NCI-H524 treated with DMSO at 0.1 percent for 48 hours (cell line): ENCODE measurements at places on chromosomes 11 and 22.

- no peak for DNase-seq
Measured at GRCh38 chr22:37312549-37313183, 30.4 kb downstream of the CYTH4 start.

- no peak for DNase-seq
Measured at GRCh38 chr11:35466058-35466457, 46.7 kb upstream of the SLC1A2 start.

DNA sequence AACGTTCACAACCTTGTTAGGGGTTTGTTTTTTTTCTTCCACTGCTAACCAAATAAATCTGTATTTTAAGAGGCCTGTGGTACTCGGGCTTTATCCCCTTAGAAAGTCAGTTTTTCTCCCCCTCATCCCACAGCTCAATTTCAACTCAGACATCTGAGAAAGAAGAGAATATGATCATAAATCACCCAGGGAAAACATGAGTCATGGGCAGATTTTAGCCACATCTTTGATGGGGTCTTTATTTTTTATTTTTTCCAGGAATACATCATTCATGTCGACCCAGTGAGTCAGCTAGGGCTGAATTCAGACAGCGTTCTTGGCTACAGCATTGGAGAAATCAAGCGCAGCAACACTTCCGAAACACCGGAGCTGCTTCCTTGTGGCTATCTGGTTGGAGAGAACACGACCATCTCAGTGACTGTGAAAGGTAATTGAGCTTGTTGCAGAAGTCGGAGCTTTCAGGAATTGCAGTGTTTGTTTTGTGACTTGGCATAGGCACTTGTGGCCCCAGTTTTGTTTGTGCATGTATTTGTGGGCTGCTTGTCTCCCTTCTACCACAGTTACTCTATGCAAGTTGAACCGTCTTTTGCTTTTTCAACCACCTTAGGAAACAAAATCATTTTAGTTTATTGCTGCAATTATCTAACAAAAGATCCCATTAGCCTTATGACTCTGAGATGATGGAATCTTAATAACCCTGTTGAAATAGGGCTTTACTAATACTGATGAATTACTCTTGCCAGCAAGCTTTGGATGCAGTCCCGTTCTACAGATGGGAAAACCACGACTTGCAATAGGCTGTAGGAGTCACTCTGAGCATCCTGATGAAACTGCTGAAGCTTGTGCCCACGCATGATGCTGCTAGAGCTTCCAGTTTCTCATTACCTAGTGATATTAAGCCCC lies 62.7 kb downstream of the DBX1 start:
- no peak for DNase-seq

DNA sequence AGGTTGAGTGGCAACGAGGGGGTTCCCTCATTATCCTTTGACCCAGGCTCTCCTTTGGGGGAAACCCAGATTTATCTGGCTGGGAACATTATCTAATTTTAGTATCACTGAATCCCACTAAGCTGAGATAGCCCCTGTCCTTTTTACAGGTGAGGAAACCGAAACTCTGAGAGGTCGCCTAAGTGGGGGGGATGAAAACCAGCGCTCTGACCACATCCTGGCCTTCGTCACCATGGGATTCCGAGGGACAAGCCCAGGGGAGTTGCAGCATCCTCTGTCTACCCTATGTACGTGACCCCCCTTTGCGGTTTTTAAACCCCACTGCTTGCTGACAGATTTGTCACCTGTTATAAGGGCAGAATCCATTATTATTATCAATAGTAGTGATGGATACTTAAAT lies 61.0 kb downstream of the ISX start:
- no peak for DNase-seq

DNA sequence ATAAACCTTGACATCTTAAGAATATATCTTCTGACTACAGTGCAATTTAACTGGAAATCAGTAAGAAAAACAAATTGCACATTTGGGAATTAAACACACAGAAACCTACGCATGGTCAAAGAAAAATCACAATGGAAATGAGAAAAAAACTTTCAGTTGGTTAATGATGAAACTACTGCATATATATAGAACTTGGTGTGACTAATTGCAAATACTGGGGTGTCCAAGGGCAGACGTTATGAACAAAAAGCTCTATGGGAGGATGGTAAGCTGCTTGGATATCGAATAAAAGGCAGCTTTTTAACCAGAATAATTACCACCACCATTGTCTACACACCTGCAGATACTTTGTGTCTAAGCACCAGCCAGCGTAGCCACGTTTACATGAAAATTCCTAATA lies 791 bp downstream of the GDPD4 start:
- no peak for DNase-seq

GRCh38 chr22:38861927-38862326 lies 10.1 kb downstream of the CBX6 start:
- no peak for DNase-seq
